RWPE1 (cell line): ENCODE measurements at places on chromosomes 11 and 22.

DNA sequence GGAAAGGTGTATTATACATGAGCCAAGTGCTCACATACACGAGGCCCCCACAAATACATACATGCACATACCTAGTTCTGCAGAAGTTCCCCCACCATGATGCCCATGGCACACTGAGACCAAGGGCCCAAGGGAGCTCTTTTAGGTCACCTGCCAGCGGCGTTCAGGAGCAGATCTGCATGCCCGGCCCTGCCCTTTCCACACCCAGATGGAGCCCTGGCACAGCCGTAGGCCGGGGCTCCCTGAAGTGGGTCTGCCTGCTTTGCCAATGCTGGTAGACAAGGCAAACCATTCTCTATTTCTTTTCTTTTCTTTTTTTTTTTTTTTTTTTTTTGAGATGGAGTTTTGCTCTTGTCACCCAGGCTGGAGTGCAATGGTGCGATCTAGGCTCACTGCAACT lies 21.5 kb downstream of the NFAM1 start:
- DNase-seq, result no peak

DNA sequence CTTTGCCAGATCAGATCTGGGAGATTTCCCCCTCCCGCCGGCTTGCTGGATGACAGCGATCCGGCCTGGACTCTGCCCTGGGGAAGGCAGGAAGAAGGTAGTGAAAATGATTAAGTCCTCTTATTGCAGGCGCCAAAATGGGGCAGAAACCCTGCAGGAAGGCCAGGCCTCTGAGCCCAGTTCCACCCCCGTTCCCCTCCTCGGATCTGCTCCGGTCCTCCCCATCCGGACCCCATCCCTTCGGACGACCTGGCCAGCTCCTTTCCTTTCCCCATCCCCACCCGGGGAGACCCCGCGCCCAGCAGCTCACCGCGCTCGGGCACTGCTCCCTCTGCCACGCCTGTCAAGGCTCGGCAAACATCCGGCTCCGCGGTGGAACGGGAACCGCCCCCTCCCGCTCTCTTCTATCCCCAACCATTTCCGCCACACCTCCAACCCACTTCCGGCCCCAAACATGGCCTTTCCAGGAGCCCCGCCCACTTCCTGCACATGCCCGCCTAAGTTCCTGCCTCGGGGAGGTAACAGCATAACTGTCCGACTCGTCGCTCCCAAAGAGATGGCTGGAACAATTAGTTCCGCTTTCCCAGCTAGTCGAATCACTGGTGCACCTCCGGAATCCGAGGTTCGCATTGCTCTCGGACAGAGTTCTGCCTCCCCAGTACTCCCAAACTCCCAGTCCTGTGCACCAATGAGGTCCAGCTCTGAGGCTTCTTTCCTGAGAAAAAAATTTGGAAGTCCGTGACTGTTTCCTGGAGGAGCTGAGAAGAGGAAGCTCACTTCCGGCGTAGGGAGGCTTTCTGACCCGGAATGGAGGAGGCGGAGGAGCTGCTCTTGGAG lies at the start of the genes ARHGAP1 and ZNF408:
TSS of gene ARHGAP1 (minus strand) at position 379 of the 837 bp plus-strand sequence. CDS start 4,512 bp downstream, outside the sequence.
TSS of gene ZNF408 (plus strand) at position 791 of the 837 bp plus-strand sequence. CDS start at position 808, 17 bp downstream.
- peak; percentile 93 for DNase-seq

- no peak for DNase-seq
These were observed 6.3 kb downstream of the DEAF1 start for GRCh38 chr11:688681-689080.

DNA sequence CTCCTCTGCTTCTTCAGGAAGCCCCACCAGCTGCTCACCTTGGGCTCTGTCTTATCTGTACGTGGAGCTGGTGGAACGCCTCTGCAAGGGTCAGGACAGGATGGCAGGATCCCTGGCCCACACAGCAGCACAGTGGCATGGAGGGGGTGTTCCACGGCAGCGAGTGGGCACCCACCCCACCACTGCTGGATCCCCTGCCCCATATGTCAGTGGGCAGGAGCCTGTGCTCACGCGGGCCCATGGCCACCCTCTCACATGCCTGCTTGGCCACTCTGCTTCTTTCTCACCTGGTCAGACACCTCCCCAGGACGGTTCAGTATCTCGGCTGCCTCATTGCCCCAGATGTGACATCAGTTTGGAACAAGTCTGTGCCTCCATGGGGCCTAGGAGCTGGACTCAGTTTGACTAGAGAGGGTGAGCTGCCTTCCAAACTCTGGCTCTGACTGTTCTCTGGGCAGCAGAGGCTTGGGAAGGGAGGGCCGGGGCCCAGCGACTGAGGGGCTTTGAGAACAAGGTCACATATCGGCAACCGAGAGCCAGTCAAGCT lies 98.1 kb upstream of the LMO1 start:
- DNase-seq, result no peak

DNA sequence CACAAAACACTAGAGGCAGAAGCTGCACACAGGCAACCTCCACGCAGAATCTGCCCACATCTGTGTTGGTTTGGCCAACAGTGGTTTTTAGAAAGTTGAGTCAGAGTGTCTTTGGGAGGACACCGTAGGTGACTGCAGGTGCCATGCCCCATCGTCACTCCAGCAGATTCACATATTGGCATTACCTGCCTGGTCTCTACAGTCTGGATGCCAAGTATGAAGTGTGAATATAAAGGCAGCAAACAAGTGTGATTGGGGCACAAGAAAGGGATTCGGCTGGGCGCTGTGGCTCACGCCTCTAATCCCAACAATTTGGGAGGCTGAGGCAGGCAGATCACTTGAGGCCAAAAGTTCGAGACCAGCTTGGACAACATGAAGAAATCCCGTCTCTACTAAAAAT lies 11.0 kb upstream of the FXYD2 start:
- DNase-seq, result no peak

GRCh38 chr11:20854215-20854955 lies 185.0 kb downstream of the NELL1 start:
- no peak for DNase-seq

DNA sequence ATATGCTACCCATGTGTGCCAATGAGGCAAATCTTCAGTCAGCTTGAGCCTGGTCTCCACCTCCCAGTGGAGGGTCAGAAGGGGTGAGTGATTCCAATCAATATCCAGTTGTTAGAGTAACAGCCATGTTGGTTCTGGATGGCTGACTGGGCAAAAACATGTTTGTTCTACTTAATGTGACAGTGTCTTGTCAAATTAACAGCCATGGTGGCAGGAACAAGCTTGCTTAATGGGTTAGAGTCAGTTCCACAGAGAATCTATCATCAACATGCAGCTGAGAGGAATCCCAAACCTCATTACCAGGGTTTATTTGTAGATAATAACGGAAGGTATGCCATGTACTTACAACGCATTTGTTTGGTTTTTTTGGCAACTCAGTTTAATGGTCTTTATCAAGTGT lies 133.2 kb downstream of the SLC17A6 start:
- no peak for DNase-seq

DNA sequence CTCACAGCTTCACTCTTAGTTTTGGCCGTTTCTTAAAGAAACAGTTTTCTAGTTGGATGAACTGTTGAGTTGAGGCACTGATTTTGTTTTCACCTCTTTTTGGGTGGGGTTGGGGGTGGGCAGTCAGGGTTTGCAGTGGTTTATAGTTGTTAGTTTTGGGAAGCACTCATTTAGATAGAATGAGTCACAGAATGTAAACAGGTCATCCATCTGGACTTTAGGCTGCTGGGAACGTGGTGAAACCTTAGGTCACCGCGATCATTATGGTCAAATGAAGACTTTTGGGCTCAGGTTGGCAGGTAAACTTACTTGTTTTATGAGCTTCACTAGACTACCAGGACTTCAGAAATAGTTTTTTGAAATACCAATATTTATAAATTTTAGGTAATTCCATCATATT lies 48.4 kb downstream of the CSTPP1 start:
- DNase-seq, result no peak

DNA sequence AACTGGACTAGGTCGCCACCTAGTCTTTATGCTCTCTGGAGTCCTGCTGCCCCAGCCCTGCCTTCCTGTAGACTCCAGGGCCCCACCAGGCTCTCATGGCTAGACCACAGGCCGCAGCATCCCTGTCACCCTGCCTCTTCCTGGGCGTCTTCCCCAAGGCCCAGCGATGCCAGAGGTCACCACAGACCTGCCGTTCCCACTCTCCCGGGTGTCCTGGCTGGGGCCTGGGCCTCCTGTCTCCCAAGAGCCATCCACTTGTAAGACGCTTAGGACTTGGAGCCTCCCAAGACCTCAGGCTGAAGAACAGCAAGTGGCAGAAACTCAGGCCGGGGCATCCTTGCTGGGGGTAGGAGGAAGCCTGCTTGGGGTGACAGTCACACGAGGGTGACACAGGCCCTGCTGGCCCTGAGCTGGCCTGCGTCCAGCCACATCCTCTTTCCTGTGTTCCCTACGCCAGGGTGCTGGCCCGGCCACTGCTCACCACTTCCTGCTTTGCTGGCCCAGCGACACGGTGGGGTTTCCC lies 2.0 kb upstream of the TCIRG1 start:
- no peak for DNase-seq

- no peak for DNase-seq
These were observed 12.3 kb downstream of the APOL6 start for GRCh38 chr22:35660291-35661127.

DNA sequence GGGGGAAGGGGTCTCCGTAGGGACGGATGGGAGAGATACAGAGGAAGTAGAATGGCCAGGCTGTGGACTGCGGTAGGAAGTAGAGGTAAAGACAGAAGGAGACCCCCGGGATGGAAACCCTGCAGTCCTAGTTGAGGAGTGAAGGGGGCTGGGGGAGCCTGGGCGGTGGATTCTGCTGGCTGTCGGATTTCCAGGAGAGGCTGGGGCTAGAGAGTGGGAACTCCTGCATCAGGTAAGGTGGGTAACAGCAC lies 727 bp upstream of the SCARF2 start:
- no peak for DNase-seq

- DNase-seq, result no peak
These were observed 49.7 kb downstream of the CCDC34 start for GRCh38 chr11:27313157-27313821.

GRCh38 chr11:107859459-107860239 lies 1.1 kb upstream of the SLC35F2 start:
- peak; percentile 42 for DNase-seq

DNA sequence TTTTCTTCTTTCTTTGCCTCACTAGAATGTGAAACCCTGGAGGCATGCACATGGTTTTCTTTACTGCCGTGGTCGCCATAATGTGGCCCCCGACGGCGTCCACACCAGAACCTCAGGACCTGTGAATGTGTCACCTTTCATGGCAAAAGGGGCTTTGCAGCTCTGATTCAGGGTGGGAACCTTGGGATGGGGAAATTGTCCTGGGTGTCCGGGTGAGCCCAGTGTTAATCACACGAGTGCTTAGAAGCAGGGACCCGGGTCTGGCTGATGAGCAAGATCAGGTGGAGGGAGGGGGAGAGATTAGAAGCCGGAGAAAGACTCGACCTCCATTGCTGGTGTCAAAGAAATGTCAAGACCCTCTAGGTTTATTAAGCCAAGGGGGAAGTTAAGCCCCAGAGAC lies 74.7 kb upstream of the SHISAL1 start:
- no peak for DNase-seq

GRCh38 chr11:7098235-7098832 lies 9.5 kb downstream of the RBMXL2 start:
- DNase-seq, result peak; percentile 39

DNA sequence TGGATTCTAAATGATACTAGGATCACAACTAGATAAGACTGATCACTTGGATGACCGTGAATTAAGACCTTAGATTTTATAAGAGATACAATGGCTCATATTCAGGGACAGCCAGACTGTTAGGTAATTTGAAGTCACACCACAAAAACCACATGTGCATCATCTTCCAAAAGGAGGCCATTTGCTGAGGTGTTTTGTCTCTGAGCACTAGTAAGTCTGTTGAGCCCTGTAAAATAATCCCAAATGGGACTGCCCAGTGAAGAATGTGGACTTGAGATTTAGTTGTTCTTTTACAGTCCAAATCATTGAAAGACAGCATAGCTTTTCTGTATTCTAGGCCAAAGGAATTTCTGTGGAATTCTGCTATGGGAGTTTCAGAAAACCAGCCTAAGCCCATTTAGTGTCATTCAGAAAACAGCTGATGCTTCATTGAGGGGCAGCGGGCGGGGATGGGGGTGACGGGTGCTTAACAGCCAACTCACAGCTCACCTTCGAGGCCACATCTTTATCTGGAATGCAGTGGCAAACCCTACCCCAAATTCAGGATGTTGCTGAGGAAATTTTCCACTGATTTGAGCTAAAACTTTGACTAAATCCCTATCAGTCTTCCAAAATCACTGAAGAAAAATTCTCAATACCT lies 80.1 kb upstream of the BIRC3 start:
- no peak for DNase-seq

- DNase-seq, result no peak
These were observed 71.8 kb downstream of the UBASH3B start for GRCh38 chr11:122727101-122727929.

DNA sequence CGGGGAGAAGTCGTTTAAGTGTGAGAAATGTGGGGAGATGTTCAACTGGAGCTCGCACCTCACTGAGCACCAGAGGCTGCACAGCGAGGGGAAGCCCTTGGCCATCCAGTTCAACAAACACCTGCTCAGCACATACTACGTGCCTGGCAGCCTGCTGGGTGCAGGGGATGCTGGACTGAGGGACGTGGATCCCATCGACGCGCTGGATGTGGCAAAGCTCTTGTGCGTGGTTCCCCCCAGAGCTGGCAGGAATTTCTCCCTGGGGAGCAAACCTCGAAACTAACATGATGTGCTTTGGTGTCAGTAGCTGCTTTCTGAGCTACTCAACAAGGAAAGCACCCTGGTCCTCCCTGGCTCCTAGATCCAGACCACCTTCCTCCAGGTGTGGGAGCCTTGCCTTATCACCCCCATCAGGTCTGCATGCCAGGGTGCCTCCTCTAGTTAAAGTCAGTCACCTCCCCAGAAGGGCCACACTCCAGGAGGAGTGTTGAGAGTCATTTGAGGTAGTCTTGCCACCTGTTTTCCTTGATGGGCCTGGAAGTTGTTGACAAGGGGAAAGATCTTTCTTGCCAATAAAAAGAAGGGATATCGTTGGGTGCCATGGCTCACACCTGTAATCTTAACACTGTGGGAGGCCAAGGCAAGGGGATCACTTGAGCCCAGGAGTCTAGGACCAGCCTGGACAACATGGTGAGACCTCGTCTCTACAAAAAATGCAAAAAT lies 12.9 kb downstream of the ZNF74 start:
- DNase-seq, result no peak

GRCh38 chr11:113831314-113831713 lies 44.1 kb downstream of the USP28 start:
- no peak for DNase-seq

- DNase-seq, result no peak
These were observed 97.3 kb downstream of the PDHX start for GRCh38 chr11:35013514-35014233.

DNA sequence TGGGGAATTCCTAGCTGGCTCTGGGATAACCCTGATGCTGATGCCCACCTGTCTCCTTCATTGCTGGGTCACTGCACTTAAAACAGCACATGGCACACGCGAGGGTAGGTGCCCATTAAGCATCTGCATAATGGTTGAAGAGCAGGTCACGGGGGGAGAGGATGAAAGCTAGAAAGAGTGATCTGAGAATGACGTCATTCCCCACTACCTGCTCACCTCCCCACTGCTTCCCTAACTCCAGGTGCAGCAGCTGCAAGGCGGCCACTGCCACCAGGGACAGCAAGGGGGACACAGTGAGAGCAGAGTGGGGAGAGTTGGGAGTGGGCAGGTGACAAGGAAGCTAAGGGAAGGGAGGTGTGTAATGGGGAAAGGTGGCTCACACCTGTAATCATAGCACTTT lies 27.0 kb downstream of the ADA2 start:
- no peak for DNase-seq

GRCh38 chr22:19941365-19942082 lies at the start of the genes COMT and TXNRD2:
Gene COMT, plus strand, starts transcription at chr22:19941772. Its CDS starts 20,755 bp downstream, at chr22:19962527.
Gene TXNRD2, minus strand, starts transcription at chr22:19941818. Its CDS starts 15 bp downstream, at chr22:19941803.
- peak; percentile 64 for DNase-seq

- no peak for DNase-seq
These were observed 80.5 kb downstream of the PDHX start for GRCh38 chr11:34996958-34997357.
